Stimulated activated CD4-positive, alpha-beta T cell treated with anti-CD3 and anti-CD28 coated beads, TNF-alpha, amount 100 ng/mL, for 4 hours (primary cell): ENCODE measurements at places on chromosomes 2 and 18.

DNA sequence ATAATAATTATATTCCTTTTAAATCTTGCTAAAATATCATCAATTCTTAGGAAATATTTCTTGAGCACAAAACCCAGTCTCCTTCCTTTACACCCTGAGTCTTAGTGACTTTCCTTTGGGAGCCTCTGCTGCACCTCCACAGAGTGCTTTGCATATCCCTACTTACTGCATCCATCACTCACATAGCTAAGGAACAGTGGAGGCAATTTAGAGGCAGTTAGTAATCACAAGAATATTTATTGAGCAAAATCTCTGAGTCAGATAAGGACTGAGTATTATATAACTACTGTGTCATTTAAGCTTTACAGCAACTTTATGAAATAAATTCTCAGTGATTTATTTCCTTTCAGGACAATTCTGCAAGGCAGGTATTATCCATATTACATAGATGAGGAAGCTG, 327.7 kb downstream of the TMX3 start:
- DNase-seq, result no peak

- DNase-seq, result no peak
Measured at GRCh38 chr2:239348563-239349452, 52.0 kb downstream of the HDAC4 start.

GRCh38 chr2:709138-709765, 32.0 kb upstream of the TMEM18 start:
- no peak for DNase-seq

- DNase-seq, result no peak
Measured at GRCh38 chr18:79396431-79397246, 909 bp downstream of the NFATC1 start.

- no peak for DNase-seq
Measured at GRCh38 chr2:37631698-37632097, 39.7 kb downstream of the CDC42EP3 start.

- no peak for DNase-seq
Measured at GRCh38 chr2:181573140-181573736, 83.7 kb downstream of the CERKL start.

DNA sequence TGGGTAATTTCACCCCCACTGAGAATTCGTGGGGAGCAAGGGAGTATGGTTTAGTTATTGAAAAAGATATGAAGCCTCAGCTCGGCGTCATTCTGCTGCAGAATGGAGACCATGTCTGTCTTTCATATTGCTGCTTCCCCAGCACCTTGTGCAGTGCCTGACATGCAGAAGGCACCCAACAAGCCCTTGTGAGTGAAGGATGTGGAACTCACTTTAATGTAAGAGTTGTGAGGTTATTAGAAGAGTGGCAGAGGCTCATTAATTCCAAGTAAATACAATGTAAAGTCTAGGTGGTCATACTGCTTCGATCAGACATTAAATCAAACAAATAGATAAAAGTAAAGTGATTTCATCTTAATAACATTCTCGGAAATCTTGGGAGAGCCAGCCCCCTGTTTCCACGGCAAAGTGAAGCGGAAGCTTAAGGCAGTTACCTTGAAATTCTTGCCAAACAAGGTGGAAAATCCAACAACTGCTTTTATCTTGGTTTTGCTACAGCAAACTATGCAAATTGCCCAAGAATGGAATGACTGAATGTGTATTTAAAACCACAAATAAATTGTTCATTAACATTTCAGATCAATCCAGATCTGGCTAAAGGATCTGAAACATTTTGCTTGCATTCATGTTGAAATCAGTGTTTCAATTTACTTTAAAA, 9.6 kb downstream of the CFAP221 start:
- DNase-seq, result no peak
